Astrocyte (in vitro differentiated cells and primary cell): ENCODE measurements at places on chromosomes 1 and 21. TPM values are rescaled to one million over a fixed set of nuclear protein-coding genes. Genes with fewer than 3 reads are reported as not detected.

PDZK1IP1 gene
- total RNA-seq: 0.34 TPM in 1 of 2 replicates, not detected in the other

TEX38 gene
- total RNA-seq: not detected in 2 replicates

TRNP1 gene
- 16.4 and 19.2 TPM in 2 replicates for total RNA-seq

IBA57 gene
- total RNA-seq: 3.8 and 4.9 TPM in 2 replicates

TRIM45 gene
- 2.5 and 3.1 TPM in 2 replicates for total RNA-seq

C1orf226 gene
- total RNA-seq: 0.73 and 0.89 TPM in 2 replicates

TIAM1 gene
- total RNA-seq: 17.0 and 17.8 TPM in 2 replicates

SPTA1 gene
- 0.02 and 0.09 TPM in 2 replicates for total RNA-seq

DNA sequence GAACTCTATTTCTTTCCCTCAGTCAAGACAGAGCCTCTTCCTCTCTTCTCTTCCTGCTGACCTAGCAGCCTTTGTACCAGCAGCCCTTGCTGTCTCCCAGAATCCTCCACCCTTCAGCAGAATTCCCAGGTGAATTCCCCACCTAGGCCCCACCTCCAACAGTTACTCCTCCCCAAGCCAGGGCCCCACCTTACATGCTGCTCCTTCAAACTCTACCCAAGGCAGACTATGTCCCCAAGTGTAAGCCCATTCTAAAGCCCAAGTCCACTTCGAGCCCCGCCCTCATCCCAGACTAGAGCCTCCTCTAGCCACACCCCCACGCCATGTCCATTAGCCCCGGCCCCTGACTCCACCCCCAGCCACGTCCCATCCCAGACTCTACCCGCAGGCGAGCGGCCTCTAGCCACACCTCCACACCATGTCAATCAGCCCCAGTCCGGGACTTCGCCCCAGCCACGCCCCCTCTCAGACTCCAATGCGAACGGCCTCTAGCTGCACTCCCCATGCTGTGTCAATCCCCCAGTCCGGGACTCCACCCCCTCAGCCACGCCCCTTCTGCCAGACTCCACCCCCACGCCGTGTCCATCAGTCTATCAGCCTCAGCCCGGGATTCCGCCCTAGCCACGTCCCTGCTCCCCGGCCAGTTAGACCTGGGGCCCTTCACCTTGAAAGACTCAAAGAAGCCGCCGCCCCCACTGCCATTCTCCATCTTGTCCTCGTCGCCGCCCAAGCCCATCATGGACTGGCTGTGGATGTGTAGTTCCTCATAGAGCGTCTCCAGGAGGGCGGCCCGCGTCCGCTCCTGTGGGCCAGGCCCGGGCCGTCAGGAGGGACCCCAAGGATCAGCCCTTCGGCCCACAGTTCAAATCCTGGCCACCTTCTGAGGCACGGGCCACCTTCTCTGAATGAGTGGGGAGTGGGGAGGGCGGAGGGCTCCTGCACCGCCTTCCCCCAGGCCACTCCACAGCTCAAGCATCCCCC, 61.3 kb downstream of the RAP1GAP start:
- no peak overlapping the region for H3K27ac ChIP-seq
- H3K36me3 ChIP-seq: no peaks in the 10 kb centered on the region
- H3K4me1 ChIP-seq: no peaks in the 10 kb centered on the region
- peak; percentile 31 for DNase-seq

- no peaks in the 10 kb centered on the region for H3K36me3 ChIP-seq
- no peak overlapping the region for H3K4me3 ChIP-seq
- H3K27ac ChIP-seq: no peak overlapping the region
- DNase-seq: no peak
- H3K4me1 ChIP-seq: peaks cover 10% of the 10 kb centered on the region
Observed at GRCh38 chr1:205168291-205168690, 43.2 kb downstream of the DSTYK start.

GRCh38 chr1:27095576-27095975, 59.3 kb downstream of the SLC9A1 start:
- H3K4me1 ChIP-seq: peaks cover 16% of the 10 kb centered on the region
- no peak overlapping the region for H3K27ac ChIP-seq
- no peak overlapping the region for H3K4me3 ChIP-seq

DNA sequence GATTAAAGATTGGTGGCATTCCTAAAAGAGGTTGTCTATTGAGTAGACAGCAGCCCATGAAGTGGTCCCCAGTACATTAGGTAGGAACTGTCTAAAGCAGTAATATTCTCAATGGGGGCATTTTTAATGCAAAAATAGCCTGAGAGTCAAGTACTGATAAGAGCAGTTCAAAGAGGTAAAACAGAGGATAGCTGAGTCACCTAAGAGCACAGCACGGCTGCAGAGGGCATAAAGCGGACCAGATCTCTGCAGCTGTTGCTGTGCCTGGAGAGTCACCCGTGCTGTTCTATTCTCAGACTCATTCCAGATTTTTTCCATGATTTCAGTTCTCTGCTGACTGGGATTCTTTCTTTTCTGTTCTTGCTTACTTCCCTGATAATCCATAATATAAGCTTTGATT, 313.2 kb downstream of the OLFM3 start:
- H3K4me3 ChIP-seq: no peak overlapping the region
- H3K4me1 ChIP-seq: no peaks in the 10 kb centered on the region
- no peak for DNase-seq

GRCh38 chr1:29459620-29459945, 223.3 kb downstream of the PTPRU start:
- H3K4me1 ChIP-seq: no peaks in the 10 kb centered on the region
- H3K36me3 ChIP-seq: no peaks in the 10 kb centered on the region
- no peak overlapping the region for H3K27ac ChIP-seq
- DNase-seq: no peak

- no peaks in the 10 kb centered on the region for H3K36me3 ChIP-seq
- peak overlapping the region; percentile 66 for H3K27ac ChIP-seq
- no peaks in the 10 kb centered on the region for H3K27me3 ChIP-seq
- H3K4me1 ChIP-seq: peaks cover 11% of the 10 kb centered on the region
Observed at GRCh38 chr1:177983482-177984135, 13.8 kb upstream of the SEC16B start.

- no peak for DNase-seq
Observed at GRCh38 chr1:99849413-99849743, 783 bp upstream of the AGL start.

GRCh38 chr1:248900637-248901036, 5.4 kb upstream of the PGBD2 start:
- H3K27ac ChIP-seq: no peak overlapping the region
- no peaks in the 10 kb centered on the region for H3K36me3 ChIP-seq
- DNase-seq: no peak
- peaks cover 2% of the 10 kb centered on the region for H3K4me1 ChIP-seq

GRCh38 chr1:81606656-81607055, 194.1 kb upstream of the ADGRL2 start:
- no peak overlapping the region for H3K4me3 ChIP-seq
- no peaks in the 10 kb centered on the region for H3K36me3 ChIP-seq
- H3K27ac ChIP-seq: no peak overlapping the region
- no peak for DNase-seq

- H3K4me1 ChIP-seq: no peaks in the 10 kb centered on the region
- no peaks in the 10 kb centered on the region for H3K36me3 ChIP-seq
- no peak overlapping the region for H3K27ac ChIP-seq
- no peaks in the 10 kb centered on the region for H3K27me3 ChIP-seq
Observed at GRCh38 chr1:28136922-28137613, 39.4 kb downstream of the PTAFR start.

DNA sequence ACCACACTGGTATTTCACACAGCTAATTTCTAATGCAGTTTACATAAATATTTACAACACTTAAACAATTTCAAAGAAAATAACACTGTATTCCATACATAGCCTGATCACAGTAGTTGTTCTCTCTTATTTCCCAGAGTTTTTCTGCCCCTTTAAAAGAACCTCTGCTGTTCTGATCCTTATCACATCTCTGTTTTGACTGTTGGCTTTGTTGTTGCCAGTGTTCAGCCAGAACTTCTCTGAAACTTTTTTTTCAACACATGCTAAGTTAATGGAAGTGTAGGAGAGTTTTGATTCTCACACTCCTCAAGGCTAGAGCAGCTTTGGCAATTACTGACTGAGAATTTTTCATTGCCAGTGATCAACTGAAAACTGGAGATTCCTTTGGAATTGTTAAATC, 11.1 kb downstream of the SELE start:
- no peaks in the 10 kb centered on the region for H3K4me1 ChIP-seq
- no peak overlapping the region for H3K27ac ChIP-seq
- H3K36me3 ChIP-seq: no peaks in the 10 kb centered on the region
- H3K27me3 ChIP-seq: peaks cover 4% of the 10 kb centered on the region
- H3K4me3 ChIP-seq: no peak overlapping the region
- no peak for DNase-seq

GRCh38 chr1:119007670-119008482, 19.7 kb upstream of the TBX15 start:
- peaks cover 23% of the 10 kb centered on the region for H3K4me1 ChIP-seq
- no peak for DNase-seq

DNA sequence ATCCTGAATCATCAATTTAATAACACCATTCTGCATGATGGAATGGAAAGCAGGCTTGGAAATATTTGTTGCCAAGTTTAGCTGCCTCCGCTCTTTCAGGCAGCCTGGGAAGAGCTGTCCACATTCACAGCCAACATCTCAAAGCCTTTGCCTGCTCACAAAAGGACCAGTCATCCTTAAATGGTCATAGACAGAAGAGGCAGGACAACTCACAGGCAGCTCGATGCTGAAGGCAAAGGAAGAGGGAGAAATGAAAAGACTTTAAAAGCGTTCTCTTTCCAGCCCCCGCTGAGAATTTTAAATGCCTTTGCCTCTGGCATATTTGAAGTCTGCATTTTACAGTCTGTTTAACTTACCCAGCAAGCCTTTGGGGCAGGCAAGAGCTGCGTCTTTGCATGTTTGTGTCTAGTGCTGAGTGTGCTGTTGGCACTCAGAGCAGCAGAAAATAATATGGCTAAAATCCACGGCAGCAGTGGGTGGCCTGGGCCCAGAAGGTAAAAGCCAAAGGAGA, 68.9 kb downstream of the NMNAT2 start:
- H3K4me1 ChIP-seq: no peaks in the 10 kb centered on the region
- peaks cover 25% of the 10 kb centered on the region for H3K27me3 ChIP-seq
- no peak overlapping the region for H3K4me3 ChIP-seq
- DNase-seq: peak; percentile 60

DNA sequence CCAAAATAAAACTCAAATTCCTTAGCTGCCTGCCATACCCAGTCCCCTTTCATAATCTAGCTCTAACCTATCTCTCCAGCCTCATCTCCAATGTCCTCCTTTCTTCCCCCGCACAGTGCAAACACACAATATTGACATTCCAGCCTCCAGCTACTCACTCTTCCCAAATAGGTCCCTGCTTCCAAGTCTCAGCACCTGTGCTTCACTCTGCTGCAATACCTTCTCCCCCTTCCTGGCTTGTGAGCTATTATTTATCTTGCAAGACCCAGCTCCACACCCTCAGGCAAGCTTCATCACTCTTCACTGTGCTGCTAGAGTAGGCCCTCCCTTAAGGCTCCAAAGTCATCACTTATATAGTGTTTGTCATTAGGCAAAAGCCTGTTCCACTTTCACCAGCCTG, 9.7 kb downstream of the PLPP3 start:
- no peak overlapping the region for H3K4me3 ChIP-seq
- H3K27me3 ChIP-seq: no peaks in the 10 kb centered on the region
- no peak overlapping the region for H3K27ac ChIP-seq
- no peaks in the 10 kb centered on the region for H3K36me3 ChIP-seq
- no peak for DNase-seq

- no peak overlapping the region for H3K4me3 ChIP-seq
- no peaks in the 10 kb centered on the region for H3K27me3 ChIP-seq
- peaks cover 11% of the 10 kb centered on the region for H3K36me3 ChIP-seq
- peaks cover 14% of the 10 kb centered on the region for H3K4me1 ChIP-seq
Observed at GRCh38 chr1:13770743-13771142, 70.8 kb downstream of the PRDM2 start.

GRCh38 chr1:154404511-154404931, 622 bp upstream of the IL6R start:
- H3K4me3 ChIP-seq: peak overlapping the region; percentile 62
- DNase-seq: no peak
- H3K4me1 ChIP-seq: peaks cover 25% of the 10 kb centered on the region
- no peak overlapping the region for H3K27ac ChIP-seq

DNA sequence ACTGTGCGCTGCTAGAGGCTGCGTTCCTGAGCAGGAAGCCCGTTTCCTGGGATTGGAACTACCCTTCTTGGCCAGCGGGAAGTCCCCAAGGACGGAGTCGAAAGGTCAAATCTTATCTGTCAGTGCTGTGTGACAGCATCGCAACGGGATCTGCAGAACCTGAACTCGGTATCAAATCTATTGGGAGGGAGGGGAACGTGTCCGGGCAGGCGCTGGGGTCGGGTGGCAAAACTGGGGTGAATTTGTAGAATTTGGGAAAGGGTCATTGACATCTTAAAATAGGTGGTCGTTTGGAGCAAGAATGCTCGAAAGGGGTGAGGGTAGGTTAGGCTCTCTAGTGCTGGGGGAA, 725 bp upstream of the ARPC5 start:
- peak overlapping the region; percentile 44 for H3K27ac ChIP-seq
- no peaks in the 10 kb centered on the region for H3K27me3 ChIP-seq
- H3K4me3 ChIP-seq: peak overlapping the region; percentile 90
- no peak for DNase-seq

DNA sequence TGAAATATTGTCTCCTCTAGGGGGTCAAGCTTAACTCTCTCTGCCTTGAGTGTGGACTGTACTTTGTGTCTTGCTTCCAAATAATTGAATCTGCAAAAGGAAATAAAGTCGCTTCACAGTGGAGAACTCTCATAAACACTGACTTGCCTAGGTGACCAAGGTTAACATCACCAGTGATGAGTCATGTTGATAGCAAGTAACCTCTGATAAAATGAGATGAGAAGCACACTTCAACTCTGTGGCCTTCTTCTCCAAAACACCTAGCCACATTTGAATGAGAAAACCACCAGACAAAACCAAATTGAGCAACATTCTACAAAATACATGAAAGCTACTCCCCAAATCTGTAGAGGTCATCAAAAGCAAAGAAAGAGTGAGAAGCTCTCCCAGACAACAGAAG, 37.6 kb downstream of the PDE4B start:
- no peak for DNase-seq
- H3K36me3 ChIP-seq: no peaks in the 10 kb centered on the region
- no peak overlapping the region for H3K4me3 ChIP-seq
- peaks cover 19% of the 10 kb centered on the region for H3K4me1 ChIP-seq
- H3K27ac ChIP-seq: no peak overlapping the region
- no peaks in the 10 kb centered on the region for H3K27me3 ChIP-seq

DNA sequence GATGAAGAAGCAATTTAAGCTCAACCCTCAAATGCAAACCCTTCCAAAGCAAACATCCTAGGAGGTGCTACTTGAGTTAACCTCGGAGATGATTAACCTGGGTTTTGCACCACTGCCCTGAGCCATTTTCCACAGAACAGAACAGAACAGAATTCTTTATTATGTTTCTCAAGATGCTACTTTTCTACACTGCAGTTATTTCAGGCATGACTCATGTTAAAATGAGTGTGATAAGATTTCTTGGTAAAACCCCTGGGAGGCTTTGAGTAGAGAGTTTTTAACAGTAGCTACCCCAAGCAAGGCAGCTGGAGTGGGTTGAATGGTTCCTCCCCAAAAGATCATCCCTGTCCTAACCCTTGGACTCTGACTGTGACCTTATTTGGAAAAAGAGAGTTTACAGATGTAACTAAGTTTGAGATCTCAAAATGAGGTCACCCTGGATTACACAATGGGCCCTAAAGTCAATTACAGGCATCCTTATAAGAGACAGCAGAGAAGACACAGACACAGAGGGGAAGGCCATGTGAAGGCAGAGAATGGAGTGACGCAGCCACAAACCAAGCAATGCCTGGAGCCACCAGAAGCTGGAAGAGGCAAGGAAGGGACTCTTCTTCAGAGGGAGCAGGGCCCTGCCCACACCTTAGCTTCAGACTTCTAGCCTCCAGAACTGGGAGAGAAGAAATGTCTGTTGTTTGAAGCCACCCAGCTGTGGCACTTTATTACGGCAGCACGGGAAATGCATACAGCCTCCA, 153.4 kb downstream of the ETS2 start:
- H3K4me1 ChIP-seq: peaks cover 30% of the 10 kb centered on the region
- peak; percentile 55 for DNase-seq
- no peak overlapping the region for H3K4me3 ChIP-seq
- no peaks in the 10 kb centered on the region for H3K36me3 ChIP-seq
